ENCODE measurements at places on chromosomes 12 and 14. TPM values are rescaled to one million over a fixed set of nuclear protein-coding genes. Genes with fewer than 3 reads are reported as not detected.

IKZF4 gene
- 0.92 TPM for polyA plus RNA-seq

P2RX2 gene
- 0.60 TPM for polyA plus RNA-seq

NID2 gene
- polyA plus RNA-seq = 9.0 TPM

PZP gene
- polyA plus RNA-seq = not detected
